ENCODE measurements at places on chromosomes 2 and 18.

DNA sequence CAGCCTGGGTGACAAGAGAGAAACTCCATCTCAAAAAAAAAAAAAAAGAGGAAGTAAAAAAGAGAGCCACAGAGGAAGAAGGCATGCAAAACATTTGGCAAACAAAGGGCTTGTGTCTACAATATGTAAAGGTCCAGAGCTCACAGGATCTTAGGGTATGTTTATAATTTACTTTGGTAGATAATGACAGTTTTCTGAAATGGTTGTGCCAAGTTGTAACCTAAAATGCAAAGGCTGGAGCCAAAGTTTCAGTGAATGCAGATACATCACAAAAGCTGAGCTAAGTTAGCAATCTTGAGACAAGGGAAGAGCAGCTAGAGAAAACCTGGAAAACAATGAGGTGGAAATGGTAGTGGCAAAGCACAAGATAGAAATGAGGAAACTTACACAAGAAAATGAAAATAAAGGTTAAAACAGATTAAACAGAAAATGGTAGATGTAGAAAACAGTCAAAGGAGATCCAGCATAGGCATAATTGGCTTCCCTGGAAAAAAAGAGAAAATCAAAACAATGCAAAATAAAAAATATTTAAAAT lies 77.5 kb upstream of the HK2 start:
- DNase-seq = no peak

GRCh38 chr2:189954989-189955388 lies 107.5 kb downstream of the MSTN start:
- DNase-seq = no peak

- DNase-seq = no peak
These were observed 160.1 kb downstream of the HAUS1 start for GRCh38 chr18:46264255-46264654.

GRCh38 chr2:77336013-77336412 lies 186.2 kb downstream of the LRRTM4 start:
- no peak for DNase-seq

DNA sequence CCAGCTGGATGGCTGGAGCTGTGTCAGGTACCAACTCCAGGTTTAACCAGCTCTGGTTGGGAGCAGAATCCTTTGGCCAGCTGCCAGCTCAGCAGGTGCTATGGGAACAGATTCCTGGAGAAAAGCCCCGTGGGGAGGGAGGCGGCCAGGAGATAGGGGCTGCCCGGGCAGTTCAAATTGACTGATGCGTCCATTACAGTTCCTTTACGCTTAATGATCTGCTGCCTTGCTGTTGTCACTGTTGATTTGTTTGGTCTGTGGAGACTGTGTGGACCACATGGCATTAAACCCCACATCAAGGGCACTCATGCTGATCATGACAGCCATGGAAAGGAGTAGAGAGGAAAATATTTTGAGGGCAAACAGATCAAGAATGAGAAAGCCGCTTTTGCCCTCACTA lies 200.0 kb downstream of the TSN start:
- no peak for DNase-seq

- DNase-seq = no peak
These were observed 240.9 kb downstream of the STK39 start for GRCh38 chr2:168006498-168006897.

DNA sequence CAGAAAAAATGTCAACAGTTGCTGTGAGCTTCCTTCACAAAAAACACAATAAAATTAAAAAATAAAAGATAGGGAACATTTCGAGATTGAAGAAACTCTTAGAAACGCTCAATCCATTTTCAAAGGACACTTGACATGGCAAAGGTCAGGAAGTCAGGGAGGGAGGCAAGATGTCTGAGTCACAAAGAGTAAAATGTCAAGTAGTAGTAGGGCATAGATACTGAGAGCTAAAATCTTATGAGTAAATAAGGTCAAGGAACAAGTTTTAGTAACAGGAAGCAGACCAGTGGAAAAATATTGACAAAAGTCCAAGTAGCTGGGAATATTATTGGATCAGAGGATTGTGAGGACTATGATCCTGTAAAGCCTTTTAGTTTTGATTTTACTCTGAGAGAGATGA lies 495.6 kb downstream of the TMX3 start:
- no peak for DNase-seq

DNA sequence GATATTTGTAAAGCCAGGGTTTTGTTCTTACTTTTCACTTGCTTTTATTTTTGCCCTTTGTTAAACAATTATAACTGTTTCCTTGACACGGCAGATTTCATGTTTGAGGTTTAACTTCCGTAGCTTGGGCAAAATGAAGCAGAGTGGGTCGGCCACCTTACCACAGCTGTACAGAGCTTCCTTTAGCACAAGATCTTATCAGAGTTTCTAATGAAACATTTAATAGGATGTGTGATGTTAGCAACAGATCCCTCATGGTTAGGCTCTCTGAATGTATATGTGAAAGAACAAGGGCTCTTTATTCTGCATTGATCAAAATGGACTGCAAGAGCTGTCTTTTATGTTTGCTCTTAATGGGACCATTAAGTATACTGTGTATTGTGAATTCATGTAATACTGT lies 22.3 kb downstream of the RNF125 start:
- no peak for DNase-seq

- DNase-seq = no peak
These were observed 264.0 kb upstream of the CXCR4 start for GRCh38 chr2:136381722-136382633.

DNA sequence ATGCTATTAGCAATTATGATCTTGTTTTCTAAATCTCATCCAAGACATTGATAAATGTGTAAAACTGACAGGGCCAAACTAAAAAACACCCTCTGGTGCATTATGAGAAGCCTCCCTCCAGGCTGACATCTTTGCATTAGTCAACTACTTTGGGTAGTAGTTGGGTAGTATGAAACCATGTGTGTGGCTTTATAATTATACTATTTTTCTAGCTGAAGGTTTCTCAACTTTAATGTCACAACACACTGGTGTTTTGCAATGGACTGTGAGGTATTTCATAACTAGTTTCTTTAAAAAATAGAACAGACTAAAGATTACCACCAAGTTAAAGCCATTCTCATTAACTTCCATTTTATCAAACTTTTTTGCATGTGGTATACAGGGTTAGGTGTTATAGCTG lies 73.1 kb upstream of the RBMS1 start:
- DNase-seq = no peak

DNA sequence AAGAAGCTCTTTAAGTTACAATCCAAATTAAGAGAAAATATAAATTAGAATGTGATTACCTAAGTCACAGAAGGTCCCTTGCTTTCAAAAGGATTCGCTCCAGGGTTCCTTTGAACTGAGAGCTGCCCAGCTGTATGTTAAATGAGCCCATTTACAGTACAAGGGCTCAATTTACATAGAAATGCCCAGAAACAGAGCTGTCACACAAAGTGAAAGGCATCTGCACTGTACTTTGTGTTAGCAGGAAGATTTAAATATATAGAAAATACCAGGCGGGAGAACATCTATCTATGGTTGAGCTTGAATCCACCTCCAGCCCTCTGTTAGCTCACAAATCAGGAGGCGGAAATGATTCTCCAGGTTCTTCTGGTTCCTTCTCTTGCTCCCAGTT lies 272.9 kb downstream of the PAX3 start:
- DNase-seq = no peak

DNA sequence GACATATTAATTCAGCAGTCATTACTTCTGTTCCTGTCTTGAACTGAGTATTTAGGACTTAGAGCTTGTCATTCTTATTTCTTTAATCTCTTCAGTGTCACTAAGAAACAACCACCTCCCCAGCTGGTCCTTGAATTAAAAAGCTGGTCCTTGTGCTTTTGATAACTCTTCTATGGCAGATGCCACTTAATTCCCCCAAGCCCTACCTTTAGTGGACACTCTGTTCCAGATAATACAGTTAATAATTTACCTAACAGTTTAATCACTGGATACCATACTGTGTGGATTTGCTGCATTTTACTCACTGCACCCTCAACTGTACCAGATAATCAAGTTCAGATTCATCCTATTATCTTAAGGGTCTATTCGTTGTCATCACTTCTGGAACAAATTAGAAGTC lies 73.1 kb downstream of the SKA1 start:
- DNase-seq = no peak

GRCh38 chr2:20675701-20676352 lies 8.9 kb downstream of the GDF7 start:
- DNase-seq = no peak

DNA sequence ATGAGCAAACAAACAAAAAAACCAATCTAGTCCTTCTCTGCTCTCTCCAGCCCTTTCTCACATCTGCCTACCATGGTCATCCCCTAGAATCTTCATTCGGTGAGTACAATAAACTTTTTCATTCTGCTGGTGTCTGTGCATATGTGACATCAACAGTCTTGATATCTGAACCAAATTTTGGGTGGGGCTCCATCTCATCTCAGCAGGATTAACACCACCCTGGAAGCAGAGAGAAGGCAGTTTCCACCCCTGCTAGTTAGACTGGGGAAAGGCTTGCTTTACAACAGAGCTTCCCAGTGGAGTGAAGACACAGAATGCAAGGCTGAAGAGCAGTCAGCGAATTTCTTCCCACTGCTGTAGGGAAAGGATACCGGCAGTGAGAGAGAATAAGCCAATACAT lies 116.9 kb downstream of the TMEM131 start:
- no peak for DNase-seq

DNA sequence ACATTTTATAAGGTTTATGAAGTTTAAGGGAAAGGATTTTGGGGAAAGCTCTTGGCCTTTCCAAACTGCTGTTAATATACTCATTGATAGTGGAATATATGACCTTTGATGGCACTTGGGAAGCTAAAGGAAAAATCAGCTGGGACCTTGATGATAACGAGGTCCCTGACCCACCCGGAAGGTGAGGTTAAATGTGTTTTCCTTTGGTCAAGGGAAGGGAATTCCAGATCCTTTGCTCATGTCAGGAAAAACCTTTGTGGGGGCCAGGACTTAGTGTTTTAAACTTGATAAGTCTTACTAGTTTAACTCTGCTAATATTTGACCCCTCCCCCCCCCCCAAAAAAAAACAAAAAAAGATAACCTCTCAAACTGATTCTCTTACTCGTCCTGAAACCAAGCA lies 50.7 kb downstream of the CRIM1 start:
- no peak for DNase-seq

DNA sequence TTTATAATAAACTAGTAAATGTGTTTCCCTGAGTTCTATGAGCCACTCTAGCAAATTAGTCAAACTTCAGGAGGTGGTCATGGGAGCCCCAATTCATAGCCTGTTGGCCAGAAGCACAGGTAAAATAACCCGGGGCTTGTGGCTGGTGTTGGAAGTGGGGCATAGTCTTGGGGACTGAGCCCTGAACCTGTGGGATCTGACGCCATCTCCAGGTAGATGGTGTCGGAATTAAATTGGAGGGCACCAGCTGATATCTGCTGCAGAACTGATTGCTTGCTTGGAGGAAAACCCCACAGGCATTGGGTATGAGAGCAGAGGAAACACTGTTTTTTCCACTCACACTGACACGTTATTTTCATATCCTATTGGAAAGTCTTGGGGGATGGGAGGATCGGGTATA lies 14.1 kb downstream of the NMS start:
- DNase-seq = no peak

- no peak for DNase-seq
These were observed 1244.7 kb upstream of the ZEB2 start for GRCh38 chr2:145764631-145765030.

- no peak for DNase-seq
These were observed 69.9 kb downstream of the RTTN start for GRCh38 chr18:70135604-70136003.

DNA sequence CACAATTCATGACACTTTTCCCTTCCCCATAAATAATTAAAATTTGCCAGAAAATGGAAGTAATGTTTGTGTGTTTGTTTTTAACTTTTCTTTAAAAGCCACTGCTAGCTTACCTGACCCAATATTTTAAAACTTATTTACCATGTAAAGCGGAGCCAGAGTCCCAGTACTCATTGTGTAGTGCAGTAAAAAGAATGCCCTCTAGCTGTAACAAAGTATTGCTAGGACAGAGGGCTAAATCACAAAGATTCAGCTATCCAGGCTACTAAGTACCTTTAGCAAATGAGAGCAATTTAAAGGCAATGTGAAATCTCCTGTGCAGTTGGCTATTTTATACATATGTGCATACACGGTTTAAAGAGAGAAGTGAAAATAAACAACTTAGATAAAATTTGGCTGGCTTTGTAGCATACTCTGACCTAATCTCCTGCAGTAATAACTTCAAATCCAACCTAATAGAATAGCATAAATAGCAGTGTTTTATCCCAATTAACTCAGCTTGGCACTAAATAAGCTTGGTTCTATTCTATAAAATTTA lies 997.4 kb upstream of the PIK3C3 start:
- DNase-seq = no peak

DNA sequence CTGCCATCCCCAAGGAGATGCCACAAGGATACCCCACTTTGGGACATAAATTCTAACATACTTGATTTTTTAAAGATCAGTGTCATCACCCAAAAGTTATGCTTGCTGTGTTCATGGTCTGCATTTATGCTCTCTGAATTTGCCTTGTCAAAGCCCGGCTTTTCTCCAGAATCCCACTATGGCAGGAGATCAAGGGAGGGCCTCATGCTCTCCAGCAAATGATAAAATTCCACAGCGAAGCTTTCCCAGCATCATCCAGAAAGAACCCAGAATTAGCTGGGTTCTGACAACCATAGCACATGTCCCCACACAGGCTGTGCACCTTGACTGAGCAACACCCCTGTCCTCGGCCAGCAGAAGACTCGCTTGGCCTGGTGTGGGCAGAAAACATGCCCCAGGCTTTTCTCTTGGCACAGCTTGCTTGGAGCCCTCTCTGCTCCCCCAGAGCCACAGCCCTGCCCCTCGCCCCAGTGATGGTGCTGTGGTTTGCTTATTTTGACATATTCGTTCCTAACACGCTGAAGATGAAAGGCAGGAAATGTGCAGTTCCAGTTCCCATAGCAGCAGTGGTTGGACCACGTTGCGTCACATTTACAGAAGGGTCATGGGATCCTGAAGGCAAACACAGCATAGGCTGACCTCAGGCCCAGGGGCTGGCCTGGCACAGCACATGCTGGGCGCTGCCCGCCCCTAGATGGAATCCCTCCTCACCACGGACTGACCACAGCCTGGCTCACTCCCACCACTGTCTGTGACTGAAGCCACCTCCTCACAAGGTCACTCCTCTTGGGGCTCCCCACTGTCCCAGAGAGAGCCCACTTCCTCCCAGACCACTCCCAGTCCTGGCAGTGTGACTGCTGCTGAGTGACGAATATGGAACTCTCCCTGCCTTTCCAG lies 14.1 kb upstream of the CHRNA1 start:
- no peak for DNase-seq

GRCh38 chr2:30446602-30447148 lies 371 bp upstream of the LCLAT1 start:
- DNase-seq = no peak

- DNase-seq = no peak
These were observed 18.3 kb downstream of the TRIB2 start for GRCh38 chr2:12734914-12735654.

All from NCI-H460 (cell line).